ENCODE measurements at places on chromosomes 12 and 14. TPM values are rescaled to one million over a fixed set of nuclear protein-coding genes. Genes with fewer than 3 reads are reported as not detected.

GRCh38 chr12:19130224-19131024 lies 891 bp downstream of the PLEKHA5 start:
- DNase-seq: peak; percentile 15

- DNase-seq: no peak
Observed at GRCh38 chr12:90854136-90854689, 100.8 kb downstream of the CCER1 start.

- no peak for DNase-seq
Observed at GRCh38 chr14:52360831-52361230, 46.7 kb downstream of the PTGER2 start.

GRCh38 chr14:102975662-102976061 lies 53.2 kb downstream of the AMN start:
- DNase-seq: no peak

DNA sequence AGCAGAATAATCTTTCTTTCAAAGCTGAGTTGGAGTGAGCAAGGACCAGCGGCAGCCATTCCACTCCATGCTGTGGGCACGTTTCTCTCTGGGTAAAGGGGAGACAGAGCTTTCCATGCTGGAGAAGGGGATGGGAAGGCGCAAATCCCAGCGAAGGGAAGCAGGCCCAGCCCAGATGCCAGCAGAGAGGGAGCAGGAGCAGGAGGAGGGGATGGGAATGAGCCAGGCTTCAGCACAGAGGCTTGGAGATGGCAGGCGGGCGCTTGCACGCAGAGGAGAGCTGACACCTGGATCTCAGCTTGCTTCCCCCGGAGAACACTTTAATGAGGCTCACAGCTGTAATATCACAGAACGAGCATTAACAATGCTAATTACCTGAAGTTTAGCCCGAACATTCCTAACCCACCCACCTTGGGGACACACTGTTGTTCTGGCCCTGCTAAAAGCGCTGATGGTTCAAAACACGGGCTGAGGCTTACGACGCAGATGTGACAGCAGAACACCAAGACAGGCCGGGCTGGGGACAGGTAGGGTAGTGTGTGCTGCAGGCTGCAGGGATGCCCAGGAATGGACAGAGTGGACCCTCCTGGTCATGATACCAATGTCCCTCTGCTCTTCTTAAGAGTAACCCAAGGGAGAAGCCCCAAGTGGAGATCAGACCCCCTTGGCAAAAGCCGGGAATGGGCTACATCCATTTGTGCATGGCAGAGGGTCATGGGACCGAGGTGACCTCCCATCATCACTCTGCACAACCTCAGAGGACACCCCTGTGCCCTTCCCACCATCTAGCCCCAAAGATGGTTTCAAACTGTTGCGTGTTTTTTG lies 288.6 kb downstream of the DPF3 start:
- DNase-seq: no peak

DNA sequence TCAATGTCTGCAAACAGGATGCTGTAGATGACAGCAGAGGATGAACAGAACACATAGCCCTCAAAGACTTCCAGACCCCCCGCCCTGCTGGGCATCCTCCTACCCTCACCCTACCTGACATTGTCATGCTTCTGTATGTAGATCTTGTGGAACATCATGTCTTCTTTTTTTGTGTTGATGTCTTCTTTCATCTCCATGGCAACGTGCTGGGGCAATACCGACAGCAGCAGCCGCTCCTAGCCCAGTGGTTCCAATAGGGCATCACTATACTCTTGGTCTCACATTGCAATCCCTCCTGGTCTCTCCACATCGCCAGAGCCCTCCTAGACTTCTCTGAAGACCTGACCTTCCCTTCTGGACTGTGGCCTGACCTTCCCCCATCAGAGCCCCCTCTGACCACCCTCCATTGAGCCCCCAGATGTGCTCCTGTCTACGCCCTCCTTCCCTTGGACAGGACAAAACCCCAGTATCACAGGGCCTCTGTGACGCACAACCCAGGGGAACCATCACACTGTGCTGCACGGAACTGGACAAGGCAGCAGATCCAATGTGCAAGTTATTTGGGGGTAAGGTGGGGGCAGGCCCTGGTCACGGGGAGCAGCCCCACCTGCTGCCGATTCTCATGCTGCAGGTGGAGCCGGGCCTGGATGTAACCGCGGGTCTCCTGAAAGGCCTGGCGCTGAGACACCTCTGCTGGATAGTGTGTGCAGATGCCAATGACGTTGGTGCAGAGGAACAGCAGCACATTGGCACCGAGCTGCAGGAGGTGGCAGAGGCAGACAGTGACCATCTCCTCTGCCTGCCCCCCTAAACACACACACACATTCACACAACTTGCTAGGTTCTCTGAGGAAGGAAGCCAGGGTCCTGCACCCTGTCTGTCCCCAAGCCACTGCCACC lies 11.1 kb downstream of the ADCY6 start:
- no peak for DNase-seq

GRCh38 chr12:12587878-12588277 lies 23.8 kb upstream of the CREBL2 start:
- no peak for DNase-seq

DNA sequence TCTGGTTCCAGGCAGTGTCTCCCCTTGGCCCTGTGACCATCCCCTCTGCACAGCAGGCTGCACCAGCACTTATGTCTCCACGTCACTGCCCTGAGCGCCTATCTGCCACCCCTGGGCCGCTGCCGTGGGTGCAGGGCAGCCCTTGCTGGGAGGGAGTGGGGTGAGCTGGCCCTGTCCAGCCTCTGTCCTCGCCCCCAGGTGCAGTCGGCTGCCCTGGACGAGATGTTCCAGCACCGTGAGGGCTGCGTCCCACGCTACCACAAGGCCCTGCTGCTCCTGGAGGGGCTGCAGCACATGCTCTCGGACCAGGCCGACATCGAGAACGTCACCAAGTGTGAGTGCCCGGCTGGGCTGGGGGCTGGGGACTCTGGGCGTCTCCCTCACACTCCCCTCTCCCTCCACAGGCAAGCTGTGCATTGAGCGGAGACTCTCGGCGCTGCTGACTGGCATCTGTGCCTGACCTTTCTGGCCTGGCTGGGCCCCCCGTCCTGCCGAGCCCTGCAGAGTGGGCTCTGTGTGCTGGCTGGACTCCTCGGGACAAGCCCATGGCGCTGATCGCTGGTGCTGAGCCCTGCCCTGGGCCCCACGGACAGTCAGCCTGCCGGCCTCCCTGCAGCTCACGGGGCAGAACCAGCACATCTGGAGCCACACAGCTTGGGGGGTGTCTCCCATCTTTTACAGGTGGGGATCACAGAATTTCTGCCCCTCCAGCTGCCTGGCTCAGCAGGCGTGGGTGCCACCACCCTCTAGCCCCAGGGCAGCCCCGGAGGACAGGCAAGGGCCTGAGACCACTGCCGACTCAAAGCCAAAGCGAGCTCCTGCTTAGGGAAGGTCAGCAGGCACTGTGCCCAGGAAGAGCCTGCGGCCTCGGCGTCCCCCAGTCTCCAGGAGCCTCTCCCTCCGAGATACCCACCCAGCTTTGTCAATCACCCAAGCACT lies 7.9 kb upstream of the PUS1 start:
- DNase-seq: no peak

GRCh38 chr12:34406996-34407300 lies 384.7 kb downstream of the ALG10 start:
- DNase-seq: no peak

DNA sequence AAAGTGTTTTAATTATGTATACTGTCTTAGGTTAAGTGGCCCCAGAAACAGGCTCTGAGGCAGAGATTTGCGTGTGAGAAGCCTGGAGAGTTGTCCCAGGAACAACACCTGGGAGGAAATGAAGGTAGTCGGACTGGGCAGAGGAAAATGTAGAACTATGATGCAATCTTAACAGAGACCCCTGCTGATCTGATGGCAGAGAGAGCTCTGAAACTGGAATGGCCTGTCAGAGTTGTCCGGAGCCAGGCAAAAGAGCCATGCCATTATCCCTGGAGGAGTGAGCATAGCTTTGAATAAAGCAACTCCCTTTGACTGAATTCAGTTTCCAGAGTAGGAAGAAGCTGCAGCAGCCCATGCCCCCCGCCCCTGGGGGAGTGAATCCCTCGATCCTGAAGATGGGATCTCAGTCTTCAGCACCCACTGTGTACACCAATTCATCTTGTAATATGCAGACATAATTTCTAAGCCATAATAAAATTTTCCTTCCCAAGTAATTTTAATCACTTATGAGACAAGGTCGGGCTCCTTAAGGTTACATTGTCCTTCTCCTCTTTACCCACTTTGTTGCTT lies 264.8 kb downstream of the PDZRN4 start:
- no peak for DNase-seq

GRCh38 chr12:115383668-115384067 lies 699.7 kb upstream of the TBX3 start:
- DNase-seq: no peak

Gene TOMM20L
- total RNA-seq: not detected

Gene WNT1
- not detected for total RNA-seq

Gene FAM216A
- 43.2 TPM for total RNA-seq

Gene SRSF5
- total RNA-seq: 307 TPM
